ENCODE measurements at places on chromosomes 2 and 18.

DNA sequence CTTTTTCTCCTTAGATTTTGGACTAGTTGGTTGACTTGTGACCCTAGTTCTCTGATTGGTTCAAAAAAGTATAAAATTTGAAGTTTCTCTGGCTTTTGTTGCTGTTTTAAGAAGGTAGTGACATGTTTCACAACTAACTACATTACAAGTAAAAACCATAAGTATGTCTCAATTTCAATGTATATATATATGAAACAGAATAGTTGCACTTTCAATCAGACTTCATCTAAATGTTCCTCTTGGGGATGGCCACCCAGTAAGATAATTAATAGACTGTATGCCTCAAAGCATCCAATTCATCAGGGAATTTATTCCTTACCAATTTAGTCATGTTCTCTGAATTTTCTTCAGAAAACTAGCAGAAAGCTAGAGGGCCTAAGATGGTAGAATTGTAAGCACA lies 259.7 kb downstream of the RPRM start:
- DNase-seq = no peak

DNA sequence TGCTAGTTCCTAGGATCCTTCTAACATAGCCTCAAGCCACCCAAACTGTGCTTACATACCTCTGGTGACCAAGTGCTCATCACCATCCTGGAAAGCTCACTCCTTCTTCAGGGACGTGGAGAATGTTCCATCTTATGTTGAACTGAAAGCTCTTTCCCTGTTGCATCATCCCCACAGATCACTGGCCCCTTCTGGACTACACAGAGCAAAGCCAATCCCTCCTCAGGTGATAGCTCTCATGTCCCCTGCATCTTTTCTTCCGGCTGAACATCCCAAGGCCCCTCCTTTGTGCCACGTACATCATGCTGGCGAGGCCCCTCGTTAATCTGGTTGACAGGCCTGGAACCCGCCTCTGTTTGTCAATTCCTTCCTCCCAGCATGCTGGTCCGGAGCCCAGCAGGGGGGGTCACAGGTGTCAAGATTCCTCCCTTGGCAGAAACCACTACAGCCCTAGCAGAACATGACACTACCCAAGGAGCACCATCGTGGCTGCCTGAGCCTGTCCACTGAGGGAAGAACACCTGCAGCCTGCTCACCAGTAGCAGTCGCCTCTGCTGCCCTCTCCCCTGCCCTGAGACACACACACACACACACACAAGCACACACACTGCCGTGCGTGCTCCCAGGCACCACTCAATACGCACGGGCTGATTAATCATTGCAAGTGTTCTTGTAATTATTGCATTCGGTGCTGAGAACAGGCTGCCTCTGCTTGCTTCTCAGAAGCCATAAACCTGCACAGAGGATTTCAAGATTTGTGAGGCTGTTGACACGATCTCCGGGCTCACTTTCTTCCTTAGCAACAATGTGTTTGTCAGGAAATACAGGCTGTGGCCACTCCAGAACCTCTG lies 6.3 kb upstream of the KCNK3 start:
- DNase-seq = no peak

- no peak for DNase-seq
These were observed 106.5 kb upstream of the MAP3K20 start for GRCh38 chr2:172969166-172969565.

DNA sequence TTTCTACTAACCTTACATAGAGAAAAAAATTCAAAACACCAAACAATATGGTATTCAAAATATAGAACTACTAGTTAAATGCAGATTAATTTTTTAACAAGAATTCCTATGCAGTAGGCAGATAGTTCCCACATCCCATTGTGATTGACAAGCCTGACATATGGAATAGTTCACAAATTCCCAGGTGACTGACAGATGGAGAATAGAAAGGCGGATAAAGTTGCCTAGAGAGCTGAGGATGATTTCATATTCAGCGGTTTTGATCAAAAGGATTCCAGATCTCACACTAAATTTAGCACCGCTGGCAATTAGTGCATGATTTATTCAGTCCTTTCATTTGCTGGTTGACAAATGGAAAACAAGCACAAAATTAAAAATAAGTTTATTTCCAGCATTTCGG lies 733.7 kb upstream of the POU3F3 start:
- no peak for DNase-seq

DNA sequence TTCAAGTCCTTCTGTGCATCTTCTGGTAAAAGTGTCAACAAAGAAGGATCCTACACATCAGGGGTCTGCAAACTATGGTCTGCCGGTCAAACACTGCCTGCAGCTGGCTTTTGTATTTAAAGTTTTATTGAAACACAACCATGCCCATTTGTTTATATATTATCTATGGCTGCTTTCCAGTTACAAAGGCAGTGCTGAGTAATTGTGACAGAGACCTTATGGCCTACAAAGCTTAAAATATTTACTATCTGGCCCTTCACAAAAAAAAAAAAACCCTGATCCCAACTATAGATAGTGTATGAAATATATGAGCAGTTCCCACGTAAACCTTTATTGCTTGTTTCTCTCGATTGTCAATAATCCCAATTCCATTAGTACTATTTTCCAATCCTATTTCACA lies 101.4 kb downstream of the RBMS1 start:
- no peak for DNase-seq

GRCh38 chr18:38025433-38026038 lies 459.9 kb upstream of the CELF4 start:
- DNase-seq = no peak

DNA sequence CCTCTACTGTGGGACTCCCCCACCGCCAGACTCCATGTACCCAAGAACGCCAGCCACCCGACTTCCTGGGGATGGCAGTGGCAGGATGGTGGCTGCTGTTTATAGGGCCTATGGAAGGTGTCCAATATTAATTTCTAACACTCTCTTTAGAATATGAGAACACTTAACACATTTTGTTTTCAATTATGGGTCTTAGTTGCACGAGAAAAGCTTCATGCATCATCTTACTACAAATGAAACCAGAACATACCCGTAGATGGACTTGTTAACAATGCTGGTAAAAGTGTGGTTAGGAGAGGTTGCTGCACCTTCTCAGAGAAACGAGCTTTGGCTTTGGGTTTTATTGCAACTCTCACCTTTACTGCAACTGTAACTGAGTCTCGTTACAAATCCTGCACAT lies 335.6 kb upstream of the ID2 start:
- no peak for DNase-seq

GRCh38 chr2:11573418-11574175 lies 39.8 kb downstream of the GREB1 start:
- DNase-seq = peak; percentile 72

DNA sequence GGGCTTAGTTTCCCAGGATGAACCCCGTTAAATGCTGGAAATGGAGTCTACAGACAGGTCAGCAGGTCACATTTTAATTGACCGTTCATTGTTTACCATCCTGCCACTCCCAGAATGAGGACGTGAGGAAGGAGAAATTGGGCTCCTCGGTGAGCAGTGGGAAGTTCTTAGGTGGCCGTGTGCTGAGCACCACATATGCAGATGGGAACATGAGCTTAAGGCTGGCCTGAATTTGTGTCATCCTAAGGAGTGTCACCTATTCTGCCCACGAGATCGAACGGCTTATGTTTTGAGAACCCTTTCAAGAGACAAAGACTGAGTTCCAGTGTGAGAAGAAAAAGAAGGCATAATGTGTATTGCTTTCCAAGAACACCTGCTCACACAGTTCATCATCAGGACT lies 234.4 kb upstream of the PXDN start:
- DNase-seq = no peak

DNA sequence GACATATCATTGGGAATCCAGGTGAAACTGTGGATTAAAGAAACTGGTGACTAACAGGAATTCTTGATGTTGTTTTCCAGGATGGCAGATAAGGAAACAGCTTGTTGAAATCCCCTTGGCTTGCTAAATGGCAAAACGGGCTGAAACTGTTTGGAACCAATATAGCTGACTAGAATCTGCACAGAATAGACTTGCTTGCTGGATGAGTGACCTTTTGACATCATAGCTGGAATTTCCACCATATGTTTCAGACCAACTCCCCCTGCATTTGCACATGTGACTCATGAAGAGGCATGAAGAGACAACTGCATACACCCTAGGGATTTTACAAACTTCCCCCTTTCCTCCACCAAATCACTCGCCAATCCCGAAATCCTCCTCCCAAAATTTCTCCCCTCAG lies 87.7 kb upstream of the LYPD1 start:
- DNase-seq = peak; percentile 52

DNA sequence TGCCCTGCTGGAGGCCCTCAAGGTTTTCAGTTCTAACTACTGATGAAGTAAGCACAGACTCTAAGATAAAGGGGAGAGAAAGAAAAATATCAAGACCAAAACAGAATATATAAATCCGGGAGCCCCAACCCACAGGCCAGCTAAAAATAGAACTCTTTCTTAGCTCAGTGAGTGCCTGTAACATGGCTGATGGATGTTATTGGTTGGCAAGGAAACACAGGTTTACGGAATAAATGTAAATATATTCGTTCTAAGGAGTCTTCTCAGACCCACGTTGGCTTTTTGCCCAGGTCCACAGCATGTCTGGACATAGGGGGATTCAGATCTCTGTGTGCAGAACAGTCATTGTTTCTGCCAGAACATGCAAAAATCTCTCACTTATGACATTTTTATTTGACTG lies 139.0 kb upstream of the SERPINE2 start:
- no peak for DNase-seq

DNA sequence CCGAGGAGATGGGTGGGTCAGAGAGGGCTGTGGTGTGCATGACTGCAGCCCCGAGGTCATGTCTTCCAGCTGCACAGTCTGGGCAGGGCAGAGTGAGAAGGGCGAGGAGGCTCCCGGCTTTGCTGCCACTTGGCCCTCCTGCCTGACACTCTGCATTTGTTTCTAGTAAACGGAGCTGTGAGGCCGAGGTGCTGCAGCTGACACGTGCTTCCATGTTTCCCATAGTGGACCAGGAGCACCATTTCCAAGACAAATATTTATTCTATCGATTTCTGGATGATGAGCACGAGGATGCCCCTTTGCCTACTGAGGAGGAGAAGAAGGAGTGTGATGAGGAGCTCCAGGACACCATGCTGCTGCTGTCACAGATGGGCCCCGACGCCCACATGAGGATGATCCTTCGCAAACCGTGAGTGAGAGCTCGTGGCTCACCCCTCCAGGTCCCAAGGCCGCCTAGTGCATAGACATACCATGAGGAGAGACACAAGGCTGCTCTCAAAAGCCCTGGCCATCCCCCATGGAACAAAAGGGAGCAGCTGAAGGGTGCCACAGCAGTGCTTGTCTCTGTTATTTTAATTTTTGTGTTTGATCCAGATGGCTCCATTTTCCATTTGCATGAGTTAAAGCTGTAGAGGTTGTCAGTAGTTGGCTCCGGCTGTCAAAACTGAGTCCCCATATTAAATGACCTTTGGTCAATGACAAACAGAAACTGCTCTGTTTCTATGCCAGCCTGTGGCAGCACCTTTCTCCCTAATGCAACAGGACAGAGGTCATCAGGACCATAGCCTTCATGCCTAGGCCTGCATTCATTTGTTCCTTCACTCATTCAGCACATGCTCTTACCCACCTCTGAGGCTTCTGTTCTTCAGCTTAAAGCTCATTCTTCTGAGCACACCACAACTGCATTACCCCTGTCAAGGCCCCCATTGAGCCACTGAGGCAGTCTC lies 108.3 kb upstream of the MAP3K20 start:
- no peak for DNase-seq

- no peak for DNase-seq
These were observed 80.2 kb upstream of the BCL11A start for GRCh38 chr2:60633615-60634014.

DNA sequence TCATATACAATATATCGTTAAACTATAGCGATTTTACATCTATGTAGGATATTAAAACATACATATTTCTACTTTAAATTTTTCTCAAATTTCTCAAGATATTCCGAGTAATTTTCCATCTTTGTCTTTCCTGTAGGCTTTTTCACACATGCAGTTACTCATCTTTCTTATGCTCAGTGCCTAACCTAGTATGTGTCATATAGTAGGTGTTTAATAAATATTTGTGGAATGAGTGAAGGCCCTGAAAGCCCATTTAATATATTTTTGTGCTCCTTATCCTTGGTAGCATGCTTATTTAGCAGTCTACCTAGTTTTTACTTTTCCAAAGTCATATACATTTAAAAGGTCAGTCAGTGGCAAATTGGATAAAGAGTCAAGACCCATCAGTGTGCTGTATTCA lies 67.3 kb downstream of the ITGB6 start:
- no peak for DNase-seq

DNA sequence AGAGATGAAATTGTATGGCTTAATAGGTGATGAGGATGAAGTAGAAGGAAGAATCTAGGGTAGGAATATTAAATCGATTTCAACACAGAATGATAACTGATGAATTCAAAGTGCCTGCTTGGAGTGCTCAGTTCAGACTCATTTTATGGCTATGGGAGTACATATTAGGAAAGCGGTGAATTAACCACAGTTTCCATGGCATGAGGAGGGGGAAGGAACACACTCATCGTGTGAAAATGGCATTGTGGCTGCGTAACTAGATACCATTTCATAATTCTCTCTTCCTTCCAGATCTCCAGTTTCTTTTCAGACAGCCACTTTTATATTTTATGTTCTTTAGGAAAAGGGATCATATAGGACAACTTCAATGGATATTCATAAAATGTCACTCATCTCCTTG lies 232.3 kb upstream of the KCNJ3 start:
- peak; percentile 82 for DNase-seq

GRCh38 chr2:23614701-23615100 lies 229.7 kb downstream of the KLHL29 start:
- no peak for DNase-seq

DNA sequence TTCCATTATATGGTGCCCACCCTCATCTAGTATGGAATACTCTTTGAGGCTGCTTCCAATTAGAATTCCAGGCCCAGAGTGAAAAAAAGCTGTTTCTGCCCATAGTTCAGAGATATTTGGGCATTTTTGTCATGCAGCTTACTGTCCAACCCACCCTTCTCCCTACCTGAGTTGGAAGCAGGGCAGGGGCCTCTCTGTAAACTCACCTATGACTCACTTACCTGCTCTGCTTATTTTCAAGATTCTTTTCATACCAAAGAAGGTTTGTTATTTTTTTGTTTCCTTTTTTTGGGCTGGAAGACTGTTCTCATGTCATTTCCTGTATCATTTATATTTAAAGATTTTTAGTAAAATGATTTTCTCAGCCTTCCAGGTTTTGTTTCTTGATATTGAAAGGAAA lies 38.4 kb upstream of the PPP1R1C start:
- no peak for DNase-seq
